ENCODE measurements at places on chromosomes 7 and 10.

DNA sequence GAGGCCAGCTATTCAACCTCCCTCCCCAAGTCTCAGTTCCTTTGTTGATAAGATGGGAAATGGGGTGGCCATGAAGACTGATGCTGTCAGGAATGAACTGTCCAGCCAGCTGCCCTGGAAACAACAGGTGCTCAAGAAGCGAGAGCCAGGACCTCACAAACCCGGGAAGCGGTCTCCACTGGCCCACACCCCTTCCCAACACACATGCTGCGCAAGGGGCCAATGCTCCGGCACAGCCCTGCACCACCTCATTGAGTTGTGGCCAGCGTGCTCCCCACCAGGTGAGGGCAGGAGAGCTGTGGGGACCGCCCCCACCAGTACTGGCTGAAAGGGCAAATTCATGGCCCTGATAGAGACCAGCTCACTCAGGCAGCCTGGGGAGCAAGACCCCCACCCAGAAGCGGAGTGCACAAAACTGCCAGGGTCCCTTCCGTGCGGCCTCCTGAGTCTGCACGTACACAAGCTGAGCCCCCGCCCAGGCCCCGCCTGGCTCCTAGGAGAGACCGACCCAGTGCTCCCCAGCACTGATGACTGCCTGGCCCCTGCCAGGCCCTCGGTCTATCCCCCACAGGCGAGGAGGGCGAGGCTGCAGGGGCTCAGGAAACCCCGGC is 216.6 kb downstream of the MAD1L1 start:
- no peak overlapping the region for H3K27ac ChIP-seq
- H3K4me3 ChIP-seq = no peak overlapping the region
- H3K4me1 ChIP-seq = no peaks in the 10 kb centered on the region
- no peaks in the 10 kb centered on the region for H3K27me3 ChIP-seq
- H3K36me3 ChIP-seq = no peaks in the 10 kb centered on the region

DNA sequence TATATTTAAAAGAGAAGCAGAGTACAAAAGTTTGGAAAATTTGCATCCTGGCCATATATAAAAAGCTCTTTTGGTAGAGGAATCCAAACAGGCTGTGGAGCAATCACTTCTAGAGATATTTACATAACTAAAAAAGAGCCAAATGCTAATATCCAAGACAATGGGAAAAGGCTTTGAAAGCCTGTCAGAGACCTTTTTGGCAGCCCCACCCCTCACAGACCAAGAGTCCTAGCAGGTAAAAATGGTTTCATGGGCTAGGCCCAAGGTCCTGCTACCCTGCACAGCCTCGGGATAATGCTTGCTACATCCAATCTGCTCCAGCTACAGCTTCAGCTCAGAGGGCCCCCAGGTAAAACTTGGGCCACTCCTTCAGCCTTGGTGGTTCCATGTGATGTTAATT is 430.2 kb upstream of the KCND2 start:
- no peaks in the 10 kb centered on the region for H3K27me3 ChIP-seq
- DNase-seq = no peak
- no peak overlapping the region for H3K4me3 ChIP-seq
- no peaks in the 10 kb centered on the region for H3K4me1 ChIP-seq
- no peak overlapping the region for H3K27ac ChIP-seq

- H3K27me3 ChIP-seq = no peaks in the 10 kb centered on the region
- H3K4me1 ChIP-seq = no peaks in the 10 kb centered on the region
- no peaks in the 10 kb centered on the region for H3K36me3 ChIP-seq
These were observed 162.0 kb downstream of the SEMA3E start for GRCh38 chr7:83486957-83487356.

DNA sequence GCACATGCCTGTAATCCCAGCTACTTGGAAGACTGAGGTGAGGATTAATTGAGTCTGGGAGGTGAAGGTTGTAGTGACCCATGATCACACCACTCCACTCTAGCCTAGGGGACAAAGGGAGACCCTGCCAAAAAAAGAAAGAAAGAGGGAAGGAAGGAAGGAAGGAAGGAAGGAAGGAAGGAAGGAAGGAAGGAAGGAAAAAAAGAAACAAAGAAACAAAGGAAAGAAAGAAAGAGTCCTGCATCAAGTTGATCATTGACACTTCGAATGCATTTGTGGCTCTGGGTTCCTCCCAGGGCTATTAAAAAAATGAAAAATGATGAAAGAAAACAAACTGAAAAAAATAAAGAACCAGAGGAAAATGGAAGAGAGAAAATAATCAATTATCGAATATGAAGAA is 3.9 kb upstream of the PRRT4 start:
- H3K36me3 ChIP-seq = no peaks in the 10 kb centered on the region
- no peaks in the 10 kb centered on the region for H3K27me3 ChIP-seq
- H3K4me1 ChIP-seq = no peaks in the 10 kb centered on the region
- DNase-seq = no peak
- no peak overlapping the region for H3K27ac ChIP-seq

- H3K4me3 ChIP-seq = no peak overlapping the region
- H3K27ac ChIP-seq = no peak overlapping the region
- no peak for DNase-seq
- H3K36me3 ChIP-seq = no peaks in the 10 kb centered on the region
These were observed 53.6 kb downstream of the VPS41 start for GRCh38 chr7:38855386-38855785.

DNA sequence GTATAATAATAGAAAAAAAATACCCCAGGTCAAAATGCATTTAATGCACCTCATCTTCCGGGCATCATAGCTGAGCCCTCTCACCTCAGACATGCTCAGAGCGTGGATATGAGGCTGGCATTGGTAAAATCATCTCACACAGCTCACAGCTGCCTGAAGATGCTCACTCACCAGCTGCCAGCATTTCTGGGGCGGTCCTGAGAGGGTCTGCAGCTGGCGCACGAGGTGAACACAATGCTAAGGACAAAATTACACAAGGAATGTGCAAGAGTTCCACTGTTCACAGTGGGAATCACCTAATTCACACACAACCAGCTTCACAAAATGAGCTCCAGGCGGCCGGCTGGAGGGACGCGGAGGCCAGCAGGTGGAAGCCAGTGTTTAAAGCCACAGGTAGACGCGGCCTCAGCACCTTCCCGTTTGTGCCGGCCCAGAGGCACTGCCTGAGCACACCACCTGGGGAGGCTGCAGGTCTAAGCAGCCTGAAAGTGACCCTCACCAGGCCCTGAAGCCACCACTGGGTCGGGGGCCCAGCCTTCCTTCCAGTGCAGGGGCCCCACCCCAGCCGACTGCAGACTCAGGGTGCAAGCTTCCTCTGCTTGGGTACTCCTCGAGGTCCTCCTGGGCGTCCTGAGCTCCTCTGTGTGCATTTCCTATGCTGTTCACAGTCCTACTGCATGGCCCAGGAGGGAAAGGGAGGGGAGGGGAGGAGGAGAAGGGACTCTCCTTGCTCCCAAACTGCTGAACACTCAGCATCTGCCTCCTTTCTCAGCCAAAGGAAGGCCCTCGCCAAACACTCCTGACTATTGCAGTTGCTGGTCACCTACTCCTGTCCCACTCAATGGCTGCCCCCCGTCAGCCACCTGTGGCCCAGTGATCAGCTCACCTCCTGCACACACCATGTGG is 61.2 kb upstream of the FAM20C start:
- H3K27me3 ChIP-seq = no peaks in the 10 kb centered on the region
- no peaks in the 10 kb centered on the region for H3K36me3 ChIP-seq
- H3K4me1 ChIP-seq = no peaks in the 10 kb centered on the region
- no peak overlapping the region for H3K27ac ChIP-seq
- no peak for DNase-seq

GRCh38 chr7:130945411-130945811 is 211.4 kb upstream of the KLF14 start:
- H3K4me1 ChIP-seq = peaks cover 13% of the 10 kb centered on the region
- H3K4me3 ChIP-seq = no peak overlapping the region
- no peaks in the 10 kb centered on the region for H3K36me3 ChIP-seq
- H3K27me3 ChIP-seq = no peaks in the 10 kb centered on the region
- DNase-seq = no peak

GRCh38 chr10:95782318-95782717 is 26.4 kb downstream of the ENTPD1 start:
- no peaks in the 10 kb centered on the region for H3K36me3 ChIP-seq
- no peak for DNase-seq
- no peak overlapping the region for H3K27ac ChIP-seq
- H3K4me3 ChIP-seq = no peak overlapping the region
- H3K4me1 ChIP-seq = no peaks in the 10 kb centered on the region

- no peak overlapping the region for H3K4me3 ChIP-seq
- H3K27ac ChIP-seq = no peak overlapping the region
- H3K27me3 ChIP-seq = no peaks in the 10 kb centered on the region
- H3K36me3 ChIP-seq = no peaks in the 10 kb centered on the region
- no peak for DNase-seq
These were observed 216.9 kb downstream of the POLR1F start for GRCh38 chr7:19491821-19492452.

DNA sequence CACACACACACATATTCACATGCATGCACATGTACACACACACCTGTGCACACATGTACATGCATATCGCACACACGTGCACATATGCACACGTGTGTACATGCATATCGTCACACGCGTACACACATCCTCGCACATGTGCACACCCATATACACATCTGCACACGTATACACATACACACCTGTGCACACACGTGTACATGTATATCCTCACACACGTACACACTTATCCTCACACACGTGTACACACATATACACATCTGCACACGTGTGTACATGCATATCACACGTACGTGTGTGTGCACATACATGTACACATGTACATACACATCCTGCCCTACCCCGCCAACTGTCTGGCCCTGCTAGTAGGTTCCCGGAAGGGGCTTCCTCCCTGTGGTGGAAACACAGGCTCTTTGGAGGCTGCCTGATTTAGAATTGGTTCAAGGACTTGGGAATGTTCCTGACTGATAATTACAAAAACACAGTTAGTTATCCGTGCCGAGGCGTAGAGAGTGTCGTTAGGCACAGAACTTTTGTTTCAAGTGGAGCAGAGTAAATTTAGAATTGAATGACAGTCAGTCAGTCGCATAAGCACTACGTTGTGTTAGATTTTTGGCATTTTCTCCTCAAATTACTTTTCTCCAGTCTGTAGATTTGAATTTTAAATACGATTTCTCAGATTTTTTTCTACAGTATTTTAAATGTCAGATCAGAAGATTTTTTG is 18.5 kb upstream of the PRKAR1B start:
- no peaks in the 10 kb centered on the region for H3K27me3 ChIP-seq
- H3K27ac ChIP-seq = no peak overlapping the region
- no peaks in the 10 kb centered on the region for H3K36me3 ChIP-seq
- DNase-seq = no peak

- no peaks in the 10 kb centered on the region for H3K4me1 ChIP-seq
- DNase-seq = no peak
- H3K4me3 ChIP-seq = no peak overlapping the region
These were observed 1119.1 kb upstream of the PHF14 start for GRCh38 chr7:9854605-9855004.

DNA sequence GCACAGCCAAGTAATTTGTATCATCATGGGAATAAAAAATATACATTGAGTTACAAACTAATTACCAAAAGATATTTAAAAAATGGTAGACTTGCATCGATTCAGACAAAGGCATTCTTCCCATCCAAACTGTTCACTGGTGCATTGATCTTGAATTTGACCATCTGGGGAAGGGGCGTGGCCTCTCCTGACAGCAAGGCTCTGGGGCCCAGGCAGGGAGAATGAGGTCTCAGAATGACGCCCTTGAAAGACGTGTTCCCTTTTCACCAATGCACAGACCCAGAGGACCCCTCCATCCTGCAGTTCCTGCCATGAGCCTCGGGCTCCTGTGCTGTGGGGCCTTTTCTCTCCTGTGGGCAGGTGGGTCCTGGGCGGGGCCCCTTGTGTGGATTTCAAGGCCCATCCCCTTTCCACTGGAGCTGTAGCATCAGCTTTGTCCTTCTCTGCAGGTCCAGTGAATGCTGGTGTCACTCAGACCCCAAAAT is 91.1 kb upstream of the PRSS58 start:
- H3K4me1 ChIP-seq = no peaks in the 10 kb centered on the region
- H3K27me3 ChIP-seq = no peaks in the 10 kb centered on the region
- no peak for DNase-seq
- H3K4me3 ChIP-seq = no peak overlapping the region
- no peak overlapping the region for H3K27ac ChIP-seq
